ENCODE measurements at places on chromosomes 2 and 18.

GRCh38 chr18:22639561-22639960 is 221.8 kb upstream of the CTAGE1 start:
- no peak for DNase-seq

- DNase-seq = no peak
These were observed 79.3 kb upstream of the POU3F3 start for GRCh38 chr2:104774631-104775030.

DNA sequence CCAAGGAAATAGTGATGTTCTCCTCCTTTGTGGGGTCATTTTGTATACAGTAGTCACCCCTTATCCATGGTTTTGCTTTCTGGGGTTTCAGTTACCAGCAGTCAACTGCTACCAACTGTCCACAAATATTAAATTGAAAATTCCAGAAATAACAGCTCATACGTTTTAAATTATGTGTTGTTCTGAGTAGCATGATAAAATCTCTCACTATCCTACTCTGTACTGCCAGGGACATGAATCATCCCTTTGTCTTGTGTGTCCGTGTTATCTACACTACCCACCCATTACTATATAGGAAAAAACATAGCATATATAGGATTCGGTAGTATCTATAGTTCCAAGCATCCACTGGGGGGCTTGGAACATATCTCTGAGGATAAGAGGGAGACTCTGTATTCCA is 120.9 kb upstream of the DCC start:
- DNase-seq = peak; percentile 8

DNA sequence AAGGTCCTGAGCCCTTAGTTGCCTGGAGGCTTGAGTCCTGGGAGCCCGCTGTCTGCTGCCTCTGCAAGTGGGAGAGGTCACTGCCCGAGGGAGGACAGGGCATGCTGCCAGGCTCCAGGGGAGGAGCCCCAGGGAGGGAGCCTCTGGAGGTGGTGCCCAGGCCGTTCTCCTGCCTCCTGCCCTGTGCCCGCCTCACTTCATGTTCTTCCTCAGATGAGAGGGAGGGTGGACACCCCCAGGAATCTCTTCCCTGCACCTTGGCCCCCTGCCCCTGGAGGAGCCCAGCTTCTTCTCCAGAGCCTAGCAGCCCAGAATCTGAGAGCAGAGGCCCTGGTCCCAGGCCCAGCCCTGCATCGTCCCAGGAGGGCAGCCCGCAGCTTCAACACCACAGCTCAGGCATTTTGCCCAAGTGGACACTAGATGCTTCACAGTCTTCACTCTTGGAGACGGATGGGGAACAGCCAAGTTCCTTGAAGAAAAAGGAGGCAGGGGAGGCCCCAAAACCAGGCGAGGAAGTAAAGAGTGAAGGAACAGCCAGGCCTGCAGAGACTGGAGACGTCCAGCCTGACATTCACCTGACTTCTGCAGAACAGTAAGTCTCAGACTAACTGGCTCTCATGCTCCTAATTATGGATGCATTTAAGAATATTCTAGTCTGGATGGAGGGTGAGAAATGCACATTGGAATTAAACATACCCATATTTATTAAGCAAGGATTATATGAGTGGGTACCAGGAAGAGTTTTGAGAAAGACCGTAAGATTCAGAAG is 12.1 kb downstream of the PSD4 start:
- no peak for DNase-seq

DNA sequence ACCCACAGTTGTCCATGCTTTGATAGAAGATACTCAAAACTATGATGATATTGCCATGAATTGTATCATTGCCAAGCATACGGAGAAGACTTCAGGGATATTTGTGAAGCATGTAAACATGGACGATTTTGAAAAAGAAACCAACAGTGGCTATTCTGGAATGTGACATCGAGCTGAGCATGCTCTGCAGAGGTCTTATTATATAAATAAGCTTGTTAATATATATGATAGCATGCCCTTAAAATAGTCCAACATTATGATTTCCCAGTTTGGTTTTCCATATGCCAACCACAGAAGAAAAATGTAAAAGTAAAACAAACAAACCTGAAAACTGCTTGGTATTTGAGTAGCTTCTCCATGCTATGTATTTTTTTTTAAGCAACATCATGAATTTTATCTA is 159.1 kb downstream of the LNPK start:
- DNase-seq = no peak

GRCh38 chr2:238589591-238590460 is 163.1 kb downstream of the ASB1 start:
- no peak for DNase-seq

- no peak for DNase-seq
These were observed 76.7 kb downstream of the LRP2 start for GRCh38 chr2:169285531-169286235.

DNA sequence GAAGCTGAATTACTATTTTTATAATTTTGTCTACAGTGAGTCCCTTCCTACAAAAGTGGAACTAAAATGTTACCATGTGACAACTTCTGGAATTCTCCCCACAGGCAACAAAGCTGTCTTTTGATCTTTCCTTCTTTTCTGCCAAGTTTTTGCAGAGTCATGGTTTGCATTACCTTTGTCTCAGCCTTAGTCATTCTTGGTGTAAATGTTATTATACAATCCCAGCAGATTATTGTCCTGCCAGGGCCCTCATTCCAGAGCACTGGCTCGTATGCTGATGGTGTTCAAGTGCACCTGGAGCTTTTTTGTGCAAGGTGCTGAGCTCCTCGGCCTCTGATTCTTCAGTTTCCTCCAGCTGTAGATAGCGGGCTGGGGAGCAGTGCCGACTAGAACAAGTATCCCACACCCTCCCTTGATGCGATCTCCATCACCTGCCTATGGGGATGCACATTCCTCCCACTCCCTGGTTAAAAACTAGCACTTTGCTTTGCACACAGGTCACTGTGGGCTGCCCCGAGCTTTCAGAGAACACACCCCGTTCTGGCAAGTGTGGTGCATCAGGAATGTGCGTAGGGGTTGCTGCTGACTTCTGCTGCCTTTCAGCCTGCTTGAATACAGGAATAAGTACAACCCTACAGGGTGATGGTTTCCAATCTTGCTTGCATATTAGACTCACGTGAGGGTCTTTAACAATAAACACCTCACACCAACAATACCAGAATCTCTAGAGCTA is 263.6 kb downstream of the RNF144A start:
- DNase-seq = no peak

DNA sequence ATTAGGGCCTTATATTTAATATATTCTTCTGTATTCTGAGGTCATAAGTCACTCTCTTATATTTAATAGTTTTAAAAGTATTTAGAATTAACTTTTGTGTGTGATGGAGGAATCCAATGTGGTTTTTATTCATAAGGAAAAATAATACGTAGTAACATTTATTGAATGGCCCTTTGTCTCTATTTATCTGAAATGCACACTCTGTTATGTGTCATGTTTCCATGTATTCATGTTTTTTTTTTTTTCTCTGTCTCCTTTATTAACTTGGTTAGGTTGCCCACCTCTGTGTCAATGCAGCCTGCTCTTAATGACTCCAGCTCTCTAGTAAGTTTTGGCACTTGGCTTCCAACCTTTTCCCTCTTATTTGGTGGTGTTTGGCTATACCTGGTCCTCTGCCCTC is 33.8 kb downstream of the RNF144A start:
- DNase-seq = no peak

GRCh38 chr18:62183578-62184195 is 3.2 kb downstream of the PIGN start:
- DNase-seq = peak; percentile 28

- no peak for DNase-seq
These were observed 132.4 kb upstream of the GPC1 start for GRCh38 chr2:240302933-240303595.

DNA sequence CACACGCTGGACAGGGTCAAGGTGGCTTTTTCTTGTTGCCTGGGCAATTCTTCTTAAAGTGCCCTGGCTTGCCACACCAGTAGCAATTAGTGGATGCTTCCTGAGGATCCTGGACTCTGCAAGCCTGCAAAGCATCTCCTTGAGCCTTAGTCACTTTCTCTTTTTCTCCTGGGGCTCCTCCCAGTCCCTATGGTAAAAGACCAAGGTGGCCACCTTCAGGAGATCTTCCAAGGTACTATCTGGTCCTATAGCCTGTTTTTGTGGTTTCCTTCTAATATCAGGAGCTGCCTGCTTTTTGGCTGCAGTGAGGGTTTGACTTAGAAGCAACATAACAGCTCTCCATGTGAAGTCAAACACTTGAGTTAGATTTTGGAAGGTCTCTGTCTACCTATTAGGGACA is 33.3 kb upstream of the GMCL1 start:
- no peak for DNase-seq

DNA sequence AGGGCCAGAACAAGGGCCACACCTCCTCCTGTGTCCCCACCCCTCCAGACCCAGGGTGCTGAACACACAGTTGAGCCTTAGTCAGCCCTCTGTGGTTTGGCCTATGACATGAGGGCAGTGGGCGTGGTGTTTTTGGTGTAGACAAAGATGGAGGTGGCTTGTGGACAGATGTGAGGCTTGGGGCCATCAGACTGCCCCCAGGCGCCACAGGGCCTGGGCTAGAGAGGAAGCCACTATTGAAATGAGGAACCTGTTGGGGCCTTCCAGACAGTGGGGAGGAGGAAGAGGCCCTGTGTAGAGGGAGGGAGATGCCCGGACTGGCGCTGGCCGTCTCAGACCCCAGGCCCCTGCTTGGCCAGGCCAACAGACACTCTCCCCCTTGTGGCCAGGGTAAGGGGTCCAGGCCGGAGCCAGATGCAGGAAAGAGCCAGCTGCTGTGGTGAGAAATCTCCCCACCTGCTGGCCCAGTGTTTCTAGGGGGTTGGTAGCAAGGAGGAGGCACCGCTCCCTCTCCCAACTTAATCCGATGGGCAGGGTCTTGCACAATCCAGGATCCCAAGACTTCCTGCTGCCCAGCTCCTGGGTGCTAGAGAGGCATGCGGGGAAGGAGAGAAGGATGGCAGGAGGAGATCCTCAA is 53.8 kb downstream of the SMAD7 start:
- no peak for DNase-seq

DNA sequence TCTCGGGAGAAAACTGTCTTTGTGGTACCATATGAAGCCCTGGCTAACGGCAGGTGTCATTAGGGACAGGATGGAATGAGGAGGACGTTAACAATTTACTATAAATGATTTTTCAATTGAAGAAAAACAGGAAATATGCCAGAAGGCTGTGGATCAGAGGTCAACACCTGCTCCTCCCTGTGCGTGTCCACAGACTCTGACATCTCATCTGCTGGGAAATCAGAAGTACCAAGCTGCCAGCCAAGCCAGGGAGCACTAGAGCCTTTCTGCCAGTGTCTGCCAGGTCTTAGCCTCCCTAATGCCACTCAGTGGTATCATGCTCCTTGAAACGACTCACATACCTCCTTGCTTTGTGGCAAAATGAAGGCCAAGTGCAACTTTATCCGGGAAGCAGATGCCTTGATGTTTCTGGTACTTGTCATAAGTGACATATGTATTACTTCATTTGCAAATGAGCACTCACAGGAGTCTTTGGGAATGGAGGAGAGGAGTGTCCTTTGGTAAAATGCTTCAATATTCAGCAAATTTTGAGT is 541.1 kb downstream of the SATB2 start:
- no peak for DNase-seq

GRCh38 chr2:200211643-200212042 is 94.8 kb upstream of the SPATS2L start:
- no peak for DNase-seq

- no peak for DNase-seq
These were observed 7.5 kb upstream of the KCNG2 start for GRCh38 chr18:79789901-79790890.

GRCh38 chr18:53543711-53544110 is 680.8 kb downstream of the MBD2 start:
- no peak for DNase-seq

- DNase-seq = peak; percentile 25
These were observed 76.2 kb upstream of the EFEMP1 start for GRCh38 chr2:55999790-56000189.

GRCh38 chr18:8051453-8051852 is 484.3 kb downstream of the PTPRM start:
- DNase-seq = no peak

DNA sequence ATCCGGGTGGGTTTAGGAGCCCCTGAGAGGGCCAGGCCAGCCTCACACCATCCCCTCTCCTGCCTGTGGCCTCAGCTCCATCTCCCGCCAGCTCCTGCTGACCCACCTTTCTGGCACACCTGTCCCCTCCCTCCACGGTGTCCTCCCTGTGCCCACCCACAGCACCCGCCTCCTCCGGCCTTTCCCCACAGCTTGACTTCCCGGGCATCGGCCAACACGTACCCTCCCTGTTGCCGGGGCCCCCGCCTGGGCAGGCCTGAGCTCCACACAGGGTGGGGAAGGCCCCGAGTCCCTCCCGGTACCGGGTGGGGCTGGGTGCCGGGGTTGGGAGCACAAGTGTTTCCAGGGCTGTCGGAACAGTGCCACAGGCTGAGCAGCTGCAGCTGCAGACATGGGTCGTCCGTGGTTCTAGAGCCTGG is 6.5 kb downstream of the GPC1 start:
- no peak for DNase-seq

DNA sequence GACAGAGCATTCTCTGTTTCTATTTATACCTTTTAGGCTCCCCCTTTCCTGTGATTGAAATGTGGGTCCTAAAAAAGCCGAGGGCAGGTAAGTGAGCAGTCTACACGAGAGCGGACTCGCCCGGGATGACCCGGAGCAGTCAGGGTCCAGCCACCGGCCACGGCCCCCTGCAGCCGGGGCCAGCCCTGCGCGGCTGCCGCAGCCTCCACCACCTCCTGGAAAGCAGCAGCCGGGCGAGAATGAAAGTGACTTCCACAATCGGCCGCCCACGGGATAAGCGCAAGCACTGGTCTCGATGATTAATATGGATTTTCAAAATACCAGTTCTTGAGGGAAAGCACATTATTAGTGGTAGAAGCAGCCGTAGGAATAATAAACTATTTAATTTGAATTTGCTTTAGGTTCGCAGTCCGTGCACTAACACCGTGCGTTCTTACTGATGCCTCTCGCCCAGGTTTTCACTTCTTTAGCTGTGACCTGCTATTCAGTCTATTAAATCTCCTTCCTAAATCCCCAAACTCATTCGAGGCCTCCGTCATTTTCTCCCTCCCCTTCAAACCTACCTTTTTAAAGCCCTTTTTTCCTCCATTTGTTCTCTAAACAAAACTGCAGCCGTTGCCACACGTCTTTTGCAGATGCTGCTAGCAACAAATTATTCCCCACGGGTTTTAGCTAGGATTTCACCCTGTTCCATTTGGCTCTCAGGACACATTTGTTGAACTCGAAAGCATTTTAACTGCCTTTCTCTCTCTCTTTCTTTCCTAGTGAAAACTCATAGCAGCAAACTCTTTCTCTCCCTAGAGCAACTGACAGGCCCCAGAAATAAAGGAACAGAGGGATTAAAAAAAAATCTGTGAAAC is 1015.1 kb upstream of the PIK3C3 start:
- no peak for DNase-seq

- DNase-seq = peak; percentile 68
These were observed 43.5 kb downstream of the DOK6 start for GRCh38 chr18:69444221-69444620.

- no peak for DNase-seq
These were observed 98.2 kb downstream of the TPO start for GRCh38 chr2:1511455-1511854.

GRCh38 chr2:174106736-174107135 is 141.6 kb upstream of the SP3 start:
- no peak for DNase-seq

GRCh38 chr18:30280861-30281470 is 761.6 kb downstream of the DSC3 start:
- peak; percentile 36 for DNase-seq

- no peak for DNase-seq
These were observed 129.6 kb downstream of the PMS1 start for GRCh38 chr2:189913821-189914220.
